ENCODE measurements at places on chromosomes 5 and 9.

DNA sequence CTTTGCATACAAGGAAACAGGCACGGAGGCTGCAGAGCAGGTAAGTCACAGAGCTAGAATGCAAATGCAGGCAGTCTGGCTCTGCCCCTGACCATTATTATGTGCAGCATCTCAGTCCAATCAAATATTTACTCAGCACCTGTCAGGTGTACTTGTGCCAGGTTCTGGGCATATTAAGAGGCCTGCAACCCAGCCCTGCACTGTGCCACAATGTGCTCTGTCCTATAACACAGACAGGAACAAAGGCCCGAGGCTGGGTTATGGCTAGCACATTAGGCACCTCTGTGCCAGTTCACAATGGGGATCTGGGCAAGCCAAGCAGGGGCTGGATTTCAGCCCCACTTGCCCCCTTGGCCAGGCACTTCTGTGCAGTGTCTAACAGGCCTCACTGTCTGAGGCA lies 14.0 kb downstream of the ARL15 start:
- no peak for DNase-seq

DNA sequence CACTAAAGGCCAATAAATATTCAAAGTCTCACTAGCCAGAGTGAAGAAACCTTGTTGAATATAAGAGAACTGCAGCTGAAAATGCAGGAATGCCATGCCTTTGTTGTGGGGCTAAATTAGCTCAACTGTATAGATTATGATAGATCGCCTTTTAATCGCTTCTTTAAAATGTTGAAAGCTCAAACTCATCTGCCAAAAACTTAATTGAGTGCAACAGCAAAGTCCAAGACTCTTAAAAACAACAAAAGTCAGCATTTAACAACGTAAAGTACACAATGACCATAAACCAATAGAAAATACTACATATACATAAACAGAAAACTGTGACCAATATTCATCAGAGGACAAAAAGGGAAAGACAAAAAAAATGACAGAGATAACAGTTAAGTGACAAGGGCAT lies 585.0 kb upstream of the CDH6 start:
- DNase-seq: no peak

- DNase-seq: no peak
Observed at GRCh38 chr5:42840269-42840668, 28.6 kb upstream of the SELENOP start.

DNA sequence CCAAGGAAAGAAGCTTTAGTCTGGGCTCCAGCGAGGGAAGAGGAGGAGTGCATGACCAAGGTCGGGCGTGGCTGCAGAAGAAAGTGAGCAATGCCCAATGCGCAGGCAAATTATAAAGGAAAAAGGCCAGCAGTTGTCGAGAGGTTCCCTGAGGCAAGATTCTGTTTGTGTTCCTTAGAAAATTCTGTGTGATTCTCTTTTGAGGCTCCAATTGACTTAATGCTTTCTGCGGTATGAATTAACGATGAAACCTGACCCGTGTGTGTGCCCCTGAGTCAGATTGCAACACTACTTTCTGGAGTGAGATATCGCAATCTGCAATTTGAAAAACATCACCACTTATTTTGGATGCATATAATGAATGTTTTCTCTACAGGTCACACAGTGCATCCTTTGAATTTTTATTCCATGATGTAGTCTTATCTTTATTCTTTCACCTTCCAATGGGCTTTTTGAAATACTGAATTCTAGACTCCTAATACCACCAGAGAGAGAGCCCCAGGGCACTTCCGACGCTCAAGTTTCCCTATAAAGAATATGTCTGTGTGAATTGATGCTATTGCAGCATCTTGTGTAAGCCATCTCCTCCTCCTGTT lies 117.9 kb upstream of the IL6ST start:
- no peak for DNase-seq

DNA sequence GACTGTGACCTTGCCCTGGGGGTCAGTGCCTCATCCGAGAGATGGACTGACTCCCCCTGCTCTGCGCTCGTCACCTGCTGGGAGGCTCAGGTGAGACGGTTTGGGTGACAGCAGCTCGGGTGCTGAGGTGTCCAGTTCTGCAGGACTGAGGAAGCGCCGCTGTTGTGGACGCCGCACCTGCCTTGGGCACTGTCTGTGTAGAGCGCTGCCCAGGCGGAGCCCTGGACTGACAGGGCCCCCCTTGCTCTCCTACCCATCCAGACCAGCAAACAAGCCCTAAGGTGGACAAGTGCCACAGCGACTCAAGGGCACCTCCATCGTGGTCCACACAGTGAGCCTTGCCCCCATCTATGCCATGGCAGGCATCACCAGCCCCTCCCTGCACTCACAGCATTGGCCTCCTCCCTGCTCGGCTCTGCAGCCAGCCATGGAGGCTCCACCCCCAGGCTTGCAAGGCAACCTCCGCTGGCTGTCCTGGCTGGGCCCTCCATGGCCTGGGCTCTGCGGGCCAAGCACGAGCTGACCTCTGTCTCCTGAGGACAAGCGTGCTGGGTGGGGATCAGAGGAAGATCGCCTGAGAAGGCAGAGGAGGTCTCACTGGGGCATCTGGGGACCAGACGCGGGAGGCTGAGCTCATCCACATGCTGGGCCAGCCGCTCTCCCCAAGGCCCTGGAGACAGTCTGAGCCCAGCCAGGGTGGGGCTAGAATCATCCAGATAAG lies 87.1 kb upstream of the COL5A1 start:
- no peak for DNase-seq

DNA sequence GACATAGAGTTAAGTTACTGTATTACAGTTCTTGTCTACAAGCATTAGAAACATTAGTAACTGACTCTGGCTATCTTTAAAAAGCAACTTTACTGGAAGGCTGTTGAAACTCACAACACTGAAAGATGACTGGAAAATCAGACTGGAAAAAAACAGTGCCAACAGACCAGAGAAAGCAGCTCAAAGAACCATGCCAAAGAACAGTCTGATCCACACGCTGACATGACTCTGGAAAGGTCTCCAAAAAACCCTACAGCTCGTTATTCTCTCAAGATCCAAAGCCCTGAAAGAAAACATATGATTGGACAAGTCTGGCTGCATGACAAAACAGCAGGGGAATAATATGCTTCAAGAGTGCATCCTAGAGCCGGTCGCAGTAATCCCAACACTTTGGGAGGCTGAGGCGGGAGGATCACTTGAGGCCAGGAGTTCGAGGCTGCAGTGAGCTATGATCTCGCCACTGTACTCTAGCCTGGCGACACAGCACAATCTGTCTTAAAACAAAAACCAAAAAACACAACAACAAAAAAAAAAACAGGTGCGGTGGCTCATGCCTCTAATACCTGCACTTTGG lies 5.6 kb downstream of the GOLPH3 start:
- DNase-seq: no peak
